Activated T-cell treated with anti-CD3 and anti-CD28 coated beads, Interleukin-2, amount 50 U/mL, for 4 hours (primary cell): ENCODE measurements at places on chromosomes 3 and 15. TPM values are rescaled to one million over a fixed set of nuclear protein-coding genes. Genes with fewer than 3 reads are reported as not detected.

DNA sequence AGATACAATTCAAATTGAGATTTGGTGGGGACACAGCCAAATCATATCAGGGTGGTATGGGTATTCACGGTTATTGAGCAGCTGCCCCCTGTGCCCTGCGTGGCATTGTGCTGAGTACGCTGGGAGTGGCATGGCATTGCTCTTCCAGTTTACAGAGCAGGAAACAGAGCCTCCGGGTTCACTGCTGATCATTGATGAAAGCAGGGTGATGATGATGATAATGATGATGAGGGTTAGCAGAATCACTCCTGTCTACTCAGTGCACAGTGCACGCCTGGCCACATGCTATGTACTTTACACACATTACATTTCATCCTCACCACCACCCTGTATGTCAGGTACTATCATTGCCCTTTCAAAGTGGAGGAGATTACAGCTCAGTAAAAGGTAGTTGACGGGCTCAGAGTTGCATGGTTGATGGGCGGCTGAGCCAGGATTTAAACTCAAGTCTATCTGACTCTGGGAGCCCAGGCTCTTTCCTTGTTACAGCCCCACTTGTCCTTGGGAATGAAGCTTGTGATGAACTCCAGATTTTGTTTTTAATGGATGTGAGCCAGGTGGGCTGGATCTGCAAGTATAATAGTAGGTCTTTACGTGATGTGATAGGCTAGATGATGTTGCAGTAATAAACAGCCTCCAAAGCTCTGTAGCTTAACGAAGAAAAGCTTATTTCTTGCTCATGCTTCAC lies 87.6 kb upstream of the MYZAP start:
- no peak for DNase-seq

DNA sequence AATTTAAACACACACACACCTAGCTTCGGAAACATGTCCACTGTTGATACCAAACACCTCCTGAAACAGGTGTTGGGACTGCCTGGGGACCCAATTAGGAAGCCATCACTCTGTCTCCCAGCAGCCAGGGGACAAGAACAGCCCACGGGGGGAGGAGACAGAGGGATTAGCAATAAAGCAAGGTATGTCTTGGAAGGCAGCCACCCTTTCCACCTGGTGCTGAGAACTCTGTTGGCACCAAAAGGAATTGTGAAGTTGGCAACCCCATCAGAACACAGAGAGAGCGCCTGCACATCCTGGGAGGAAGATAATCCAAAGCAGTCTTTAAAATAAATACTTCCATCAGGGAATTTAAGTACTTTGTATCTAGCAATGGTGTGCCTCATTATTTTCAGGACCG lies 111.0 kb downstream of the ADAMTS17 start:
- DNase-seq = no peak

DNA sequence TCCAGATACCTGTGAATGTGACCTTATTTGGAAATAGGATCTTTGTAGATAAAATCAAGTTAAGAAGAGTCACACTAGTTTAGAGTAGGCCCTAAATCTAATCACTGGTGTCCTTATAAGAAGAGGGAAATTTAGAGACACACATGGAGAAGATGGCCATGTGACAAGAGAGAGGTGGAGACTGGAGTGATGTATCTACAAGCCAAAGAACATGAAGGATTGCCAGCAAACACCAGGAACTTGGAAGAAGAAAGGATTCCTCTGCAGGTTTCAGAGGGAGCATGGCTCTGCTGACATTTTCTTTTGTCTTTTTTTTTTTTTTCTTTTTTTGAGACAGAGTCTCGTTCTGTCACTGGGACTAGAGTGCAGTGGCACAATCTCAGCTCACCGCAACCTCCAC lies 20.8 kb downstream of the ARHGEF3 start:
- DNase-seq = no peak

DNA sequence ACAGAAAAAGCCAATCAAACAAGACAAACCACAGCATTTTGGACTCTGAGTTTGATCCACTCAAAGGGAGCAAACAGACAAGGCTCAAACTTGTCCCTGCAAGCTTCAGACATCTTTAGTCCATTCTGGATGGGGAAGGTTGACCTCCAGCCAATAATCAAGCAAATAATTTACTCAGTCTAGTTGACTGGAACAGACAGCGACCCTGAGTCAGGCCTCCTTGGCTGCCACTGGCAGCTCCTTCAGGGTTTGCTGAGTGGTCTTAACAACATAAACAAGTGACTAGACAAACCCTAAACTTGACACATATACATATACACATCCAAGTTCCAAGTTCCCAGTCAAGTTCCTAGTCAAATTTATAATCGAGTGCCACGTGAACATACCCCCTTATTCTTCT lies 313.9 kb downstream of the POLQ start:
- DNase-seq = no peak

DNA sequence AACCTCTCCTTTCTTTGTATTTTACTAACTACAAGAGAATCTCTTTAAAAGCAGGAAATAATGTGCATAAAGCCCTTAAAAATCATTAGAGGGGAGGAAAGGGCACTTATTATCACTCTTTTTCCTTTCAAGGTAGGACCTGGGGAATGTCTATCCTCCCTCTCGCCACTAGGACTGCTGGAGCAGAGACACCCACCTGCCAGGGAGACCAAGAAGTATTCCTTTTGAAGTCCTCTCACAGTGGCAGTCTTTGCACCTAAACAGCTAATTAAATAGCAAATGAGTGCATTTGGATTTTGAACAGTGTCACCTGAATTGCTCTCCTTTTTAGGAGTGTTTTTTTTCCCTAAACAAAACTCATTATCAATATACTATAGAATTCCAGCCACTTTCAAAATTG lies 874.1 kb downstream of the ZPLD1 start:
- DNase-seq = no peak

DNA sequence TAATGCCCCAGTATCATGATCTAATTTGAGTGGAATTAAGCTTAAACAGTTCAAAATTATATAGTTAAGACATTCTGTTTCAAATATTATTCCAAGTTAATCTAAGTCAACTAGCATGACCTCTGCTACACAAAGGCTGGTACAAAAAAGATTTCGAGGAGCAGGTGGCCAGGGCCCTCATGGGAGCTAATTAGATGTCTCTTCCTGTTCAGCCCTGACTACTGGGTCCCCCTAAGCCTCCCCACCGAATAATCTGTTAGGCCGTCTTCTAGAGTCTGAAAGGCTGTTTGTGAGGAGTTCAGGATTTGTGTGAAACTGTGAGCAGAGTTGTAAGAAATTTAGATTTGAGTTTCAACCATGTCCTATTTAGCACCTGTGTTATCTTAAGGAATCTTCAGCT lies 75.4 kb downstream of the PPM1L start:
- no peak for DNase-seq

DNA sequence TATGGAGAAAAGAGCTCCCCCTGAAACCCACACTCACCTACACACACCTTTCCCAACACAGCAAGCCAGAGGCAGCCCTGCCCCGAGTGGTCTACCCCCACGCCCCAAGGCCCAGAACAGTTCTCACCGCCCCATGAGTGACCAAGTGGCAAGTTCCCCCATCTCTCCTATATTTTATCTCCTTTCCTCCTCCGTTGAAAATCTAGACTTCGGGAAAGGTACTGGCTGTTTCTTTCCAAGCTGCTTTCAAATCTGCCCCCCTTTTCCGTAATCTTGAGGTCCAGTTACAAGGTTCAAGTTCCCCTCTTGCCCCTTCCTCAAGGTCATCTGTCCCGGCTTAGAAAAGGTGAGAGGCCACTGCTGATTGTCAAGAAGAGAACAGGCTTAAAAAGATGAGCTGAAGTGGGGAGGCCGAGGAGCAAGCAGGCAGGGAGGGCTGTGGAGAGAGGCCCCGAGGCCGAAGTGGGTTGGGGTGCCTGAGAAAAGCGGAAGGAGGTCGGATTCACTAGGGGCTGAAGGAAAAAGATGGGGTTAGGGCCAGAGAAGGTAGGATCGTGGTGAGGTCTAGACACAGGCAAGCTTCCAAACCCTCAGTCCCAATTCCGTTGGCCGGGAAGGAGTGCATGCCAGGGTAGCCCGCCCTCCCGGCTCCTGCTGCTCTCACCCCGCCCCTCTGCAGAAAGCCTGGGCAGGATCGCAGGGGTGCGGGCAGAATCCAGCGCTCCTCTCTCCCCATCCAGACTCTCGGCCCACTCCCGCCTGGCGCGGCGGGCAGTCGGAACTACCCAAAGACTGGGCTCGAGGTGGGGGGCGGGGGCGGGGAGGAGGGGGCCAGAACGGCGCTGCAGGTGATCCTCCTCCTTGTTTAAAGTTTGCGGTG lies 1.7 kb downstream of the SEMA5B start:
- DNase-seq = no peak

DNA sequence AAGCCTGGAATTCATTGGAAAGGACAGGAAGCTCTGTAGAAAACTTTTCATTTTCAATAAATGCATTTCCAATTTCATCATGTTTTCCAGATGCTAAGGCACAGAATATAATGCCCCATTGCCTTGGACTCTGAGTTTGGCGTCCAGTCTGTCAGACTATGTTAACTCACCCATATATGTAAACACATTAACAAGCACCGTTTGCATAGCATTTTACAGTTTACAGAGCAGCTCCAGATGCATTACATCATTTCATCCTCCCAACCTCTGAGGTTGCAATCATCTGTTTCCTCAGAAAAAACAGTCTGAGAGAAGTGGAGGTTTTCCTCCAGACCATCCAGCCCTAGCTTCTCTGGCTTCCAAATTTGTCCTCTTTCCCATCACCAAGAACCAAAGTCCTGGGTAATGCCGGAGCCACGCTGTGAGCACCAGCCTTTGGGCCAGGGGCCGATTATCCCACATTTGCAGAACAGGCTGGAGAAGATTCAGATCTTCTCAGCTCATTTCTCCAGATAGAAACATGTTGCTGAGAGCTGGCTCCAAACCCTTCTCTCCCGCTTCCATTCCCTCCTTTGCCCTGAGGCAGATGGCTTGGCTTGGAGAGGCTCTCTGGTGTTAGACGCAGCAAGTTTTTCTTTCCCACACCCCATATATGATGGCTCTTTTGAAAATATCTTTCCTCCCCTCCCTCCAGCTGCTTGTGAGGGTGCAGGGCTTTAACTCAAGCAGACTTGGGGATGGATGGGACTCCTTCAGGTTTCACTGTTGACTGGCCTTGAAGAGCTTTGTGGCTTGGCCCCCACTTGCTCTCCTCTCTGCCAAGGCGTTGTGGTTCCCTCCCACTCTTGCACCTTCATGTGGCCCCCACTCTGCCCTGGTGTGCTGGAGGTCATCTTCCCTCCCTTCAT lies 26.0 kb downstream of the CYP19A1 start:
- DNase-seq = no peak

GRCh38 chr3:195811756-195812155 lies at the start of gene MUC4:
Gene MUC4, minus strand, starts transcription at chr3:195811929. Its CDS starts 112 bp downstream, at chr3:195811817.
- DNase-seq = no peak

DNA sequence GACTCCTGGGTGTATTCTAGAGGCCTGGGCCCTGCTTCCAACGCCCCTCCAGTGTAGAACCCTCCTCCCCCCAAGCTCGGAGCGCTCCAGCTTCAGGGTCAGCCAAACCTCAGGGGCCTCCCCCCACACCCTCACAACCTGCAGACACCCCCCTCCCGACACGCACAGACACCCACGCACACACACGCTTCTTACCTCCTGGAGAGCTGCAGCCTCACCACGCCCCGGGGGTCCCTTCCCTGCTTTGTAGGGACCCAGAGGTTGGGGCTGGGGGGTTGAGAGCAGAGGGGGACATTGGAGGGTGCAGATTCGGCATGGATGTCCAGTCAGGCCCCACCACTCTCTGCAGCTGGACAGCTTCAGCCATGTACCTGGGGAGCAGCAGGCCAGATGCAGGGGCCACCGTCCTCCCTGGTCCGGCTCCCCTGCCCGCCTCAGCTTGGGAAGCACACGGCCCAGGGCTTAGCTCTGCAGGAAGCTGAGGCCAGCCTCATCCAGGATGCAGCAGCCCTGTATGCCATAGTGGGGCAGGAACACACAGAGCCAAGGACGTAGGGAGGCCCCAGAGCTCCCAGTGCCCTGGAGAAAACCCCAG lies 13.0 kb downstream of the ZDHHC19 start:
- DNase-seq = no peak

DNA sequence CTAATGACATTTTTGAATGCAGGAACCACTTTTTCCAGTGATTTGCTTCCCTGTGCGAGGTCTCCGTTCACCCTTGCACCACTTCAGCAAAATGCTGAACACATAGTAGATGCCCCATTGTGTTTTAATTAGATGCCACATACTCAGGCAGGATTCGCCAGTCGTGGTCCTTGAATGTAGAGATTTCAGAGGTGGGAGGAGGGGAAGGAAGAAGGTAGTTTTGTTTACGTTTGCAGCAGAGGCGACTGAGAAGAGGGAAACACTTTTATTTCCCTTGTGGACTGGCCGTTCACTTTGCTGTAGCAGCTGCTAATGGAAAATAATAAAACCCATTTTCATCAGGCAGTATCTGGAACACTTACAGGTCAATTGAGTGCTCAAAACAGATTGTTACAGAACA lies 262.8 kb upstream of the TBL1XR1 start:
- DNase-seq = no peak

GRCh38 chr3:177517906-177518305 lies 320.6 kb upstream of the TBL1XR1 start:
- no peak for DNase-seq

DNA sequence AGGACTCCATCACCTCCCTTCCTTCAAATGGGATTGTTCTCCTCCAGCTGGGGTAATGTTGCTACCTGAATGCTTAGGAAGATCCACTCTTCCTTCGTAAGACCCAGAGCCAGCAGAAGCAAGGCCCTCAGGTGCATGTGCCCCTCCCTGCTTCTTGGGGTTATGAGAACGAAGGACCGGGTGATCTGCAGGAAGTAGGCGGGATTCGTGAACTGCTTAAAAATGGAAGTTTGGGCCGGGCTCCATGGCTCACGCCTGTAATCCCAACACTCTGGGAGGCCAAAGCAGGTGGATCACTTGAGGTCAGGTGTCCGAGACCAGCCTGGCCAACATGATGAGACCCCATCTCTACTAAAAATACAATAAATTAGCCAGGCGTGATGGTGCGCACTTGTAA lies 8.0 kb downstream of the TLR9 start:
- DNase-seq = no peak

GRCh38 chr3:89783341-89783927 lies 676.0 kb downstream of the EPHA3 start:
- DNase-seq = no peak

DNA sequence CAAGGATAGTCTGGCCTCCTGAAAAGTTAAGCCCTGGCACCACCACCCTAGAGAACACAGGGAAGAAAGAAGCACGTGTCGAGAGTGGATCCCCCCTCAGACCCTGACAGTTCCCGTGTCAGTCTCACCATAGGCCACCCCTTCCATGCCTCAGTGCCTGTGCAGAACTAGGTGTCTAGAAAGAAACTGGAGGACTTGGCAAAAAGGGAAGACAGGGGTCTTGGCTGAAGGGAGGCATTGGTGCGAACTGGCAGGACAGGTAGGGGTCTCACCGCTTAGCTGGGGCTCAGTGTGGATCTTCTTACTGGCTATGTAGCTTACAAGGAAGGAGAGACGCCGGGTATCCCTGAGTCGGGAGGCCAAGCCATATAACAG lies 518 bp downstream of the QARS1 start:
- no peak for DNase-seq

- DNase-seq = no peak
Measured at GRCh38 chr15:70670680-70671079, 92.7 kb downstream of the UACA start.

GRCh38 chr3:53250881-53251605 lies 4.8 kb downstream of the TKT start:
- no peak for DNase-seq

- DNase-seq = no peak
Measured at GRCh38 chr15:78110096-78110495, 17.7 kb downstream of the SH2D7 start.

Gene CPN2
- total RNA-seq = 0.08 TPM

Gene LMLN
- 5.4 TPM for total RNA-seq

Gene FOXB1
- total RNA-seq = 0.46 TPM

Gene REC114
- not detected for total RNA-seq

Gene SEMA3F
- total RNA-seq = 0.19 TPM
